ENCODE measurements at places on chromosomes 1 and 21.

DNA sequence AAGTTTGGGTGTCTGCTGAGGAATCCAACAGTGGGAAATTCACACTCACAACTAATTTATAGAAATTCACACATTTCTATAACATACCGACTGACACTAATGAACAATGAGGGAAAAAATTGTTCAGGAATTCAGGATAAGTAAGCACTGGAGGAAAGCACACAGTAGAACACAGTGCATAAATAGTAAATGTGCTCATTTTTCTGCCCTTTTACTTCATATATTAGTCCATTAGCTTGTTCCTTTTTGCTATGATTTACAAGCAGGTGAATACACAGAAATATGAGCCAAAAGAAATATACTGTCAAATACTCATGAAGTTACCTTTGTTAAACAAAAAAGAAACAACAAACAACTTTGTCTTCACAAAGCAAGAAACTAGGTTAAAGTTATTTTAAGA lies 11.3 kb downstream of the NRIP1 start:
- DNase-seq, result no peak

DNA sequence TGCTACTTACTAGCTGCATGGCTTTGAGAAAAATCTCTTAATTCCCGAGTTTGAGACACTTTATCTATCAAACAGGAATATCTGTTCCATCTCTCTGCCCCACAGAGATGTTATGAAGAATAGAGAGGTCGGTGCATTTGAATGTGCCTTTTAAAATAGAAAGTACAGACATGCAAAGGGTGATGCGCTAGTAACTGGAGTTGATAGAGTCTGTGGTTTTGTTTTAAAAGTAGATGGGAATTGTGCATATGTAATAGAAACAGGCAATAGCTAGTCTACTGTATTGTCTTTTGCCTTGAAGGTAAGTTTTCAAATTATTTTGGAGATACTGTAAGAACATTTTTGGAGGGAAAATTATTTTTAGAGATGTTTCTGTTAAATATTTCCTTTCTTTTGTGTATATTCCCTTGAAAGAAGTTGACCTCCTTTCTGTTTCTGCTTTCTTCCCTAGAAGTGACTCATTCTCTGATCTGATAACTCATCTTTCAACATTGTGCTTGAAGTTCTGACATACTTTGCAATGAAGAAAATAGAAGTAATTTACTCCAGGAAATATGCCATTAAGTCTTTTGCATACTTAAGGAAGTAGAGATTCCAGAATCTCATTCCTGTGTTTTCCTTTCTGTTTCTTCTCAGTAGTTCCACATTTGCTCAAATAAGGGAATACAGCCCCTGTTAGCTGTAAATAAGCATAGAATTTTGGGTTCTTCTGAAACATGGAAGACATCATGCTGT lies 151.6 kb downstream of the SDCCAG8 start:
- no peak for DNase-seq

- no peak for DNase-seq
Measured at GRCh38 chr1:24828183-24828886, 83.1 kb downstream of the CLIC4 start.

GRCh38 chr1:4161366-4162006 lies 261.4 kb upstream of the C1orf174 start:
- no peak for DNase-seq

- DNase-seq, result no peak
Measured at GRCh38 chr1:83776913-83777757, 221.8 kb downstream of the TTLL7 start.

Data from cortex of kidney (tissue), 1 donor.